ENCODE measurements at places on chromosomes 6 and 20.
A peak's percentile ranks its signal among the peaks of the same experiment; 100 is the strongest.

- no peak for DNase-seq
Observed at GRCh38 chr6:44788387-44788981, 401.0 kb downstream of the CDC5L start.

GRCh38 chr20:47765691-47766594, 19.3 kb downstream of the SULF2 start:
- no peak for DNase-seq

DNA sequence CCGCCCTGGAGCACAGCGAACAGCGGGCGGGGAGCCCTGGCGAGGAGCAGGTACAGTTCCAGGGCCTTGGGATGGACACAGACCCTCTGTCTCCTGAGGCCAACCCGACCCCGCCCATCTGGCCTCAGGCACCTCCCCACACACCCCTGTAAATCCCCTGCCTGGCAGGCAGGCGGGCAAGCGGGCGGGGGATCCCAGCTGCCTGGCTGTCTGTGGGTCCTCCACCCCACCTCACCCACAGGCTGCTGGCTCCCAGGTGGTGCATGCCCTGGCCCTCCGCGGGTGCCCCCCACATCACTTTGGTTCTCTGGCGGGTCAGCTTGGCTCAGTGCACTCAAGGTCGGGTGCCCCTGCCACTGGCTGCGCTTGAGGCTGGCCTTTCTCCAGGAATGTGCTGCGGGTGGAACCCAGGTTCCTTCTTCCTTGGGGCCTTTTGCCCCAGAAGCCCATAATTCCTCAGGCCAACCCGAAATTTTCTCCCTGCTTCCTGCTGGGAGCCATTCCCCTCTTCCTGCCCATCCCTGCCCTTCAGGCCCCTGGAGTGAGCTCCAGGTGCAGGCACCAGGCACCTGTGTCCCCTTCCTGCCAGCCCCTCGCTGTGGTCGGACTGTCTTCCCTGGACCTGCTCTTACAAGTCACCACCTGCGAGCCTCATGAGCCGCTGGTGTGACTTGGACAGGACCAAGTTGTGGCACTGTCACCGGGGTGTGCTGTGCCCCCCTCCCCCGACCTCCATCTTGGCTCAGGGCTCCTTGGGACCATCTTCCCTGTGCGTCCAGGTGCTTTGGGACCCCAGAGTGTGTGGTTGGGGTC, 5.3 kb upstream of the TNFRSF6B start:
- DNase-seq = no peak

DNA sequence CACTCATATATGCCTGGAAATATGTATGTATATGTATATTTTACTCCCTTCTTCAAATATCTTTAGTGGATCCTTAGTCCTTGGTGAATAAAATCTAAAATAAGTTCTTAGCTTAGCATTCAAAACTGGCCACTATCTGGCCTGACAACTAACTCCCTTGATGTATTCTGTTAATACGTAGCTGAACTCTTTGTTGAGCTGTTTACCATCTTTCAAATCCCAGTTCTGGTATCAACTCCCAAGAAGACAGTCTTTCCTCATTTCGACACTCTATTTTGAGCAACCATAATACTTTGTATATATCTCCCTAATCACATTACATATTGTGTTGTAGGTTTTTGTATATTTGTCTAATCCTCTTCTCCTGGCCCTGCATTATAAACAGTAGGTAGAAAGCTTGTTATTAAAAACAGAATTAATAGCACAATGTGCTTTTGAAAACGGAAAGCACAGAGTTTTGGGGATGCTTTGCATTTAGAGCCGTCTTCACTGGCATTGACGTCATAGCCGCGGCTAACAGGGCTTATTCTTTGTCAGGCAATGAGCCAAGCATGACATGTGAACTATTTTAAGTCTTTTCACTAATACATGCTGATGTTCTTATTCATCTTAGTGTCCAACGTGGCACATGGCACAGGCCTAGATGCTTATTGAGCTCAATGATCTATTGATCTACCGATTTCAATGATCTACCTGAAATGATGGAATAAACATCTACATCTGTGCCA, 47.2 kb upstream of the CCN2 start:
- DNase-seq = no peak

- no peak for DNase-seq
Observed at GRCh38 chr20:49571553-49571835, 3.6 kb upstream of the PTGIS start.

GRCh38 chr6:148709577-148709976, 37.3 kb upstream of the UST start:
- DNase-seq = no peak

DNA sequence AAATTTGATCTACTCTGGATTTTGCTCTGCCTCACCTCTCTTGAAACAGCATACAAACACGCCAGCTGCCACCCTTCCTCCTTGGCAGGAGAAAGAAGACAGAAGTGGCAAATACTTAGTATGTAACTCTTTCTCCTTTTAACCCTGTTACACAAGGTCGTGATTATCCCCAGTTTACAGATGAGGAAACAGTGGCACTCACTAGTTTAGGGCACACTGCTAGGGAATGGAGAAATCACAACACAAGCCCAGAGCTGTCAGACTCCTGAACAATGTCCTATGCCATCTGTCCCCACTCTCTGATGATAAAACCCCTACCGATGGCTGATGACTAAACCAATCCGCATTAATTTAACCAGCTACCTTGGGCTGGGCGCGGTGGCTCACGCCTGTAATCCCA, 79.7 kb downstream of the FGD2 start:
- DNase-seq = no peak

DNA sequence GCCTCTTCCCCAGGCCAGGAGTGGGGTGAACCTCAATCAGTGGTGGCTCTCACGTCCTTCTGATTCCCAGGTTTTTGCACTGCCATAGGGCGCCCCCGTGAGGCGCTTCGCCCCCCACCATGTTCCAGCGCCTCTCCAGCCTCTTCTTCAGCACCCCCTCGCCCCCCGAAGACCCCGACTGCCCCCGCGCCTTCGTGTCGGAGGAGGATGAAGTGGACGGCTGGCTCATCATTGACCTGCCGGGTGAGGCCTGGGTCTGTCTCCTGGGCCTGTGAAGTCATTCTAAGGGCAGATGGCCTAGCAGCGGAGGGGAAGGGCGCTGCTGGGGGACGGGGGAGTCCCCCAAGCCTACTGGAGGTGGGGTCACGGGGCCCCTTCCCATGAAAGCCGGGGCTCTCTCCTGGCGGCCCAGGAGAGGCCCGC, 4.5 kb downstream of the TP53INP2 start:
- DNase-seq = peak; percentile 75

DNA sequence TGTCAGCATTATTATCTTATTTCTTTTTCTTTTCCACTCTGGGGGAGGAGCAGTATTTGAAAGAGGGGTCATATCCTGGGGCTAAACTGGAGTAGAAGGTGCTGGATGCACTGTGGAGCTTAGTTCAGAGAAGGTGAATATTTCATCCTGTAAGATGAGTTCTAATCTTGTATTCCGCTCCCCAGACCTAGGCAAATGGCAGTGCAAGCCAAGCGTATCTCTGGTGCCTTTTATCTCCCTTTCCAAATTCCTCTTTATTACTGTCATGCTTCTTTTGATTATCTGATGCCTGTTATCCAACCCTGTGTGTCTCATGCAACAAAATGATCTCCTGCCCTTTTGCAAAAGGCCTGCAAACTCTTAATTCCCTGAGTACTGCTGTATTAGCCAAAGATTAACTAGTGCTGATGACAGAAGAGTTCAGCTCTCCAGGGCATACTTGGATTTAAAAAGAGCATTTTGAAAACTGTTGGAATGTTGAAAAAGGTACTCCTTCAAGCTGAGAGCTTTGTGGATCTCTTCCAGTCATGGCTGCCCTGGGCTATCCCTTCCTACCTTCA, 138.0 kb downstream of the CARMIL1 start:
- no peak for DNase-seq

GRCh38 chr6:81793821-81794475, 41.5 kb upstream of the TENT5A start:
- no peak for DNase-seq

DNA sequence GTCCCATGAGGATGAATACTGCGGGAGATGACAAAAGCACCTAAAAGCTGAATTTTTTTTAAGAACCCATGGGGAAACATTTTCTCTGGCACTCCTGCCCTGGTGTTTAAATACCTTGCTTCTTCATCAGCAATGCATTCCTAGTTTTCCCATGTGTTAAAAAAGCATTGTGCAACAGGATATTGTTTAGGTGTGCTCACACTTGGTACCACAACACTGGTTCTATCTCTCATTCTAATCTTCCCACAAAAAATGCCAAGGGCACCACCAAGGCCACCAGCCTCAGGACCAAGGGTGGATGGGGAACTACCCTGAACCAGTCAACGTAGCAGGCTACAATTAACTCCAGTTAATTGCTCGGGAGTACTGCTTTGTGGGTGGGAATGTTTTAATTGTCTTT, 50.9 kb downstream of the ALDH5A1 start:
- DNase-seq = no peak

DNA sequence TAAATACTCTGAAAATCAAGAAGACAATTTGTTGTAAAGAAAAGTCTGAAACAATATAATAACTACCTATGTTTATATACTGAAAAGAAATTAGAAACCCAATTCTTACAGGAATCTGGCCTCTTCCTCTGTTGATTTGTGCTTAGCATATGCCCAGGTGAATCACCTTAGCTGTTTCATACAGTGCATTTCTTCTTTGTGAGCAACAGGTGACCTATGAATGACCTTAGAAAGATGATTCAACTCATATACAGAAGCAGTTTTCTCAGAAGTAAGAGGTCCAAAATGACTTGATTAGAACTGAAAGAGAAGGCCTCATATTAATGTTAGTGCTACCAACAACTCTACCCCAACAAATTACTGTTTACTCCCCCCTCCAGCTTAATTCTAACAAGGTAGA, 419.5 kb upstream of the ID4 start:
- no peak for DNase-seq

DNA sequence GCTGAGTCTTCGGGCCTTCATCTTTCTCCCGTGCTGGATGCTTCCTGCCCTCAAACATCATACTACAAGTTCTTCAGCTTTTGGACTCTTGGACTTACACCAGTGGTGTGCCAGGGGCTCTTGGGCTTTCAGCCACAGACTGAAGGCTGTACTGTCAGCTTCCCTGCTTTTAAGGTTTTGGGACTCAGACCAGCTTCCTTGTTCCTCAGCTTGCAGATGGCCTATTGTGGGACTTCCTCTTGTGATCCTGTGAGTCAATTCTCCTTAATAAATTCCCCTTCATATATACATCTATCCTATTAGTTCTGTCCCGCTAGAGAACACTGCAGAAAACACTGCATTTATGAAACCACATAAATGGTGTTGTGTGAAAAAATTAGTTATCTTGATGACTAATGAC, 13.9 kb upstream of the BCLAF1 start:
- DNase-seq = no peak

DNA sequence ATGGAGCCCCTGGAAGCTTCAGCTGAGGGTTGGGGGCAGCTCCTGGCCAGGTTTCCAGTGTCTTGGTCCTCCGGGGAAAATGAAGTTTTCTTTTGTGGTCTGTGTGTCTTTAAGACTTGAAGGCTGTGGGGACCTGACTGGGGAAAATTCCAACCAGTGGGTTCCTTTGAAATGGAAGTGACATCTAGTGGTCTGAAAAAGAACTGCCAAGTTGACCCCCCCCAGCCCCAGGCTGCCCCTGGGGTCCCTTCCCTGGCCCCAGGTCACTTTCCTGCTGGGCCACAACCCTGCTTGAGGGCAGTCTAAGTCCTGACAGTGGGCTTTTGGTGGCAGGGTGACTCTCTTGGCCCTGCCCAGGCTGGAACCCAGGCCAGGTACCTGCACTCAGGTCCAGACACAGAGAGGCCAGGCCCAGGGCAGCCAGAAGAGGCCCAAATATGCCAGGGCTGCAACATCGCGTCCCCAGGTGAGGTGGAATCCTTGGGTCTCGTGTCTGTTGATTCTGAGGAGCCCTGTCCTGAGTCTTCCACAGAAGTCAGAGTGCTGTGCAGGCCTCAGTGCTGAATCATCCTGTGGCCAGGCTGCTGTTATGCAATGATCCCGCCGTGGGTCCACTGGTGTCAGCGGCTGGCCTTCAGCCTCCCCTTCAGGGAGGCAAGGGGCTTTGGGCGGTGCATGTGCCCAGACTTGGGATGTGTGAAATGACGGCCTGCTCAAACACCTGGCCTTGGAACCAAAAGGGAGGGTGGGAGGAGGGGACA, 68.4 kb downstream of the VEGFA start:
- DNase-seq = no peak

DNA sequence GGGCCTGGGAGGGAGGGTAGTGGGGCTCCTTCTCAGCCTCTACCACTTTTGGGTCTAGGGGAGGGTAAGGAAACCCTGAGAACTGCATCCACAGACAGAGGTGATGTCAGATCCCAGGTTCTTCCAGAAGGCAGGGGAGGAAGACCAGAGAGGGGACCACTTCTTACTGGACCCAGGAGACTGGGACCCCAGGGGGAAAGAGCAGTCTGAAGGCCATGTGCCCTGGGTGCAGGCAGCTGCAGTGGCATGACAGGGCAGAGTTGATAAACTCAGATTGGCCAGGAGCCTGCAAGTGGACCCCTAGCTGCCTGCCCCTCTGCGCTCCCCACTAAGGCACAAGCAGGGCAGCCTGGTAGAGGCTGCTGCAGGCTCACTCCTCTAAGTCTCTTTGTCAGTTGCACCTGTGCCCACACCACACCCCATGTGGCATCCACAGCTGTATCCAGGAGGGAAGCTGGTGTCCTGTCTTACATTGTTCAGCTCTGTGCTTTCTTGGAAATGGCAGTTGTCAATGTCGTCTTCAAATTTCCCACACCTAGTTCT, 2.7 kb downstream of the CST9L start:
- no peak for DNase-seq

GRCh38 chr6:33718713-33719112, 7.2 kb upstream of the UQCC2 start:
- no peak for DNase-seq

DNA sequence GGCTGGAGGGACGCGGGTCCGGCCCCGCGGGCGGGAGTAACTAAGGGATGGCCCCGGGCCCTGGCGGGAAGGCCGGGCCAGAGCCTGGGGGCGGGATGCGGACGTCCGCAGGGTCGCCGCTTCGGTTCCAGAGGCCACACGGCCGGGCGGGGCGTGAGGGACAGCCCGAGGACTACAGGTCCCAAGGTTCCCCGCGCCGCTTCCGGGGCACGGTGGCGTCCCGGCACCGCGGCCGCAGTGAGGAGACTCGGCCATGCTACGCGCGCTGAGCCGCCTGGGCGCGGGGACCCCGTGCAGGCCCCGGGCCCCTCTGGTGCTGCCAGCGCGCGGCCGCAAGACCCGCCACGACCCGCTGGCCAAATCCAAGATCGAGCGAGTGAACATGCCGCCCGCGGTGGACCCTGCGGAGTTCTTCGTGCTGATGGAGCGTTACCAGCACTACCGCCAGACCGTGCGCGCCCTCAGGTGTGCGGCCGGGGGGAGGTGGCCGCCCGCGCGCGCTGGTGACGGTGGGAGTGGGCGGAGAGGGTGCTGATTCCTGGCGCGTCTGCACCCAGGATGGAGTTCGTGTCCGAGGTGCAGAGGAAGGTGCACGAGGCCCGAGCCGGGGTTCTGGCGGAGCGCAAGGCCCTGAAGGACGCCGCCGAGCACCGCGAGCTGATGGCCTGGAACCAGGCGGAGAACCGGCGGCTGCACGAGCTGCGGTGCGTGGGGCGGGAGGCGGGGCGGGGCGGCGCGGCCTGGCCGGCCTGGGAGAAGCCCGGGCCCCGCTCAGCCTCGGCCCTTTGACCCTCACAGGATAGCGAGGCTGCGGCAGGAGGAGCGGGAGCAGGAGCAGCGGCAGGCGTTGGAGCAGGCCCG, at the start of gene MRPS26:
TSS of gene MRPS26 (plus strand) at position 237 of the 861 bp plus-strand sequence. CDS start at position 254, 17 bp downstream.
- DNase-seq = peak; percentile 92
